ENCODE measurements at places on chromosomes 3 and 15.
A peak's percentile ranks its signal among the peaks of the same experiment; 100 is the strongest.

- no peak for DNase-seq
Observed at GRCh38 chr15:65163041-65163440, 22.1 kb downstream of the CLPX start.

- peak; percentile 87 for DNase-seq
Observed at GRCh38 chr15:83011271-83012075, at the start of gene C15orf40. Gene C15orf40 (minus strand): TSS chr15:83011639. CDS start chr15:83011607, 32 bp downstream.

DNA sequence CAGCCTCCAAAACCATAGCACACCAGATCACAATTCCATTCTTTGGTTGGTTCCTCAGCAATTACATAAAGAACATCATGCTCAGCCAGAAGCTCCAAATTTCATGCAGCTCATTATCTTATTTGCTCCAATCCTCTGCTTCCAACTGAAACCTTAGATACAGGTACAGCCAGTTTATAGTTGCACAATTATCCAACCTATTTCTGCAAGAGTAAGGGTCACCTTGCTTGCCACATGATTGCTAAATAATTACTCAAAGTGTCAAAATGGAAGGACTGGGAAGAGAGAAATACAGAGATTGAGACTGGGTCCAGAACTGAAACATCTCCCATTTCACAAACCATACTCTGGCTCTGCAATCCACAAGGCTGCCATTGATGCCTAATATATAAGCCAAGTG, 23.4 kb upstream of the SHC4 start:
- DNase-seq: no peak

GRCh38 chr15:64624242-64624641, 151.1 kb downstream of the RBPMS2 start:
- DNase-seq: no peak

- no peak for DNase-seq
Observed at GRCh38 chr15:29924750-29925149, 102.5 kb upstream of the TJP1 start.

All from activated naive CD4-positive, alpha-beta T cell treated with anti-CD3 and anti-CD28 coated beads, Interleukin-2, amount 10 ng/mL, durations not matched to agents 7 days and 5 days (primary cell).